ENCODE measurements at places on chromosomes 7 and 10.

- H3K27me3 ChIP-seq, result no peaks in the 10 kb centered on the region
- H3K27ac ChIP-seq, result no peak overlapping the region
- H3K36me3 ChIP-seq, result no peaks in the 10 kb centered on the region
- no peak for DNase-seq
- no peaks in the 10 kb centered on the region for H3K4me1 ChIP-seq
- H3K4me3 ChIP-seq, result no peak overlapping the region
Measured at GRCh38 chr10:36819781-36820180, 305.6 kb upstream of the ANKRD30A start.

DNA sequence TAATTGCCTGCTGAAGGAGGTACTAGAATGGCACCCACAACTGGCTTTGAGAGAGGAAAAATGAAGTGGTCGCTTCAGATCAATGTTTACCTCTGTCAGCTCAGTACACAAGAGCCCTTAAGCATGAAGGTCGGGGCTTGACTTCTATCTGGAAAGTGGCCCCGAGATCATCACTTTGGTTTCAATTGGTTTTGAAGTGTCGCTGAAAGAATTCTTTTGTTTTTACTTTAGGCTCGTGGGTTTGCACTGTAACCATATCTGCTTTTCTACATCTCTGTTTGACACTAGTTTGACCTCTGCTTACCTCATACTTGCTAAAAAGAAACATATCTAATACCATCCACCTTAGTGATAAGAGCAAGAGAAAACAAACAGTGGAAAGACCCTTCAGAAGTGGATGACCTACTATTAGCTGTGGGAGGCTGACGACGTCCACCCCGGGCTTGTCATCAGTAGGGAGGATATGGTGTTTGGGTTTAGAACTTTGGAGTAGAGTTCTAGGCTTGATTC, 361.8 kb downstream of the GATA3 start:
- H3K4me3 ChIP-seq, result no peak overlapping the region
- no peak for DNase-seq
- no peaks in the 10 kb centered on the region for H3K27me3 ChIP-seq
- H3K4me1 ChIP-seq, result peaks cover 24% of the 10 kb centered on the region

- peak overlapping the region; percentile 21 for H3K27ac ChIP-seq
- H3K4me1 ChIP-seq, result peaks cover 5% of the 10 kb centered on the region
- no peak for DNase-seq
- no peak overlapping the region for H3K4me3 ChIP-seq
Measured at GRCh38 chr10:62019685-62020359, 118.3 kb downstream of the ARID5B start.

GRCh38 chr7:38411404-38411803, 138.0 kb upstream of the TARP start:
- no peaks in the 10 kb centered on the region for H3K4me1 ChIP-seq
- no peak overlapping the region for H3K27ac ChIP-seq
- DNase-seq, result no peak
- no peaks in the 10 kb centered on the region for H3K36me3 ChIP-seq

GRCh38 chr10:10500937-10501336, 516.7 kb upstream of the CELF2 start:
- H3K36me3 ChIP-seq, result no peaks in the 10 kb centered on the region
- H3K4me3 ChIP-seq, result no peak overlapping the region
- no peaks in the 10 kb centered on the region for H3K27me3 ChIP-seq
- H3K4me1 ChIP-seq, result no peaks in the 10 kb centered on the region
- no peak overlapping the region for H3K27ac ChIP-seq

GRCh38 chr7:42143711-42144600, 93.1 kb downstream of the GLI3 start:
- no peak overlapping the region for H3K27ac ChIP-seq
- no peaks in the 10 kb centered on the region for H3K27me3 ChIP-seq
- no peak overlapping the region for H3K4me3 ChIP-seq
- H3K4me1 ChIP-seq, result peaks cover 2% of the 10 kb centered on the region
- no peak for DNase-seq

DNA sequence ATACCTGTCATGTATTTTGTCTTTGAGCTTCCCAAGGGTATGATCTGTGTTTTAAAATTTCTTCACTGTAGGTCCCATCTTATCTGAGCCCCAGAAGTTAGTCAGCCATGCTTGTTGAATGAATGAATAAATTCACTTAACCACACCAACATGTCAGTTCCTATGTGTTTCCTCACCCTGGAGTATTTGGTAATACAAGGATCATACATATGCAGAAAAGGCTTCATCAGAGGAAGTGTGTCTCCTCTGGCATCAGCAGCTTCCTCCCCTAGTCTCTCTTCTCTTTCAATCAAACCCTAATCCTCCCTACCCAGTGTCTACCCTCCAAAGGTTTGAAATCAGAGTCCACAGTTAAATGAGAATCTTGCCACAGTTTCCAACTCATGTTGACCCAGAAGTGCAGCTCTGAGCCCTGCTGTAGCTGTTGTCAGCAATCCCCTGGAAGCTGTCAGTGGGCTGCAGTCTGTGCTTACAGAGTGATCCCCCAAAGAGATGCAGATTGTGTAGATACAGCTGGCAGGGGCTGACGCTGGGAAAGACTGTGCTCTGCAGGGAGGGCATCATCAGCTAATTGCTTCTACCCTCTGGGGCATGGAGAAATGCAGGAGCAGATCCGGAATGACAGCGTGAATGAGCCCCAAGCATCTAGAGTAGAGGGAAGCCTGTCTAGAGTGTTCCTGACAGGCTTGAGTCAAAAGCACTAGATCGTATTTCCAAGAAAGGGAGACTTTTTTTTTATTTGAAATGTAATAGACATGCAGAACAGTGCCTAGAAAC, 105.0 kb upstream of the WDR11 start:
- no peaks in the 10 kb centered on the region for H3K27me3 ChIP-seq
- no peak overlapping the region for H3K27ac ChIP-seq
- no peaks in the 10 kb centered on the region for H3K36me3 ChIP-seq
- H3K4me3 ChIP-seq, result no peak overlapping the region

GRCh38 chr10:110774069-110775019, 97.4 kb upstream of the PDCD4 start:
- H3K27me3 ChIP-seq, result no peaks in the 10 kb centered on the region
- H3K27ac ChIP-seq, result no peak overlapping the region
- peak; percentile 89 for DNase-seq
- H3K4me1 ChIP-seq, result no peaks in the 10 kb centered on the region
- H3K36me3 ChIP-seq, result no peaks in the 10 kb centered on the region

DNA sequence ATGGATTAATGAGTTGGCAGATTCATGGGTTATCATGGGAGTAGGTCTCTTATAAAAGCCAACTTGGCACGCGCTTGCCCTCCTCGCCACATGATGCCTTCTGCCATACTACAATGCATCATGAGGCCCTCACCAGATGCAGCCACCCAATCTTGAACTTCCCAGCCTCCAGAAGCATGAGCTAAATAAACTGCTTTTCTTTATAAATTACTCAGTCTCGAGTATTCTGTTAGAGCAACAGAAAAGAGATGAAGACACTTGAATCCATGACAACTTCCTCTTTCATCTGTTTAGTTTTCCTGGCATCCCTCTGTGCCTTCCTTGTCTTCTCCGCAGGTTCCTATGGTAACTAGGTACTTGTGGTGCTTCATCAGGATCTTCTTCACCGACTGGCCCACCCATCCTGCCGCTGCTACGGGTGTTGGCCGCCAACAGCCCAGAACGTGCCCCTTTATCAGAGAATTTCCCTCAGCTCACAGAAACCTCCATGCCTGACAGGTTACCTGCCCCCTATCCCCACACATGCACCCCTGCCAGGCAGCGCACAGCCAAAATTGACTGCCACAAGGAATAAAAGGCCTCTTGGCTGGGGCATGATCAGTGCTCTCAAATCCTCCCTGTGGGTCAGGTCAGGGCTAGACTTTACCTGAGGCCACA, 28.0 kb upstream of the PPIF start:
- H3K27ac ChIP-seq, result no peak overlapping the region
- peaks cover 9% of the 10 kb centered on the region for H3K4me1 ChIP-seq
- no peak for DNase-seq
- H3K4me3 ChIP-seq, result no peak overlapping the region
- peaks cover 11% of the 10 kb centered on the region for H3K36me3 ChIP-seq

GRCh38 chr7:45347804-45348203, 190.2 kb downstream of the RAMP3 start:
- no peak overlapping the region for H3K4me3 ChIP-seq
- no peaks in the 10 kb centered on the region for H3K36me3 ChIP-seq
- DNase-seq, result peak; percentile 82
- peak overlapping the region; percentile 76 for H3K27ac ChIP-seq

- no peak for DNase-seq
- H3K36me3 ChIP-seq, result peaks cover 43% of the 10 kb centered on the region
- H3K27me3 ChIP-seq, result no peaks in the 10 kb centered on the region
- H3K4me1 ChIP-seq, result no peaks in the 10 kb centered on the region
- H3K4me3 ChIP-seq, result no peak overlapping the region
- no peak overlapping the region for H3K27ac ChIP-seq
Measured at GRCh38 chr7:76000566-76000965, 6.2 kb upstream of the TMEM120A start.

DNA sequence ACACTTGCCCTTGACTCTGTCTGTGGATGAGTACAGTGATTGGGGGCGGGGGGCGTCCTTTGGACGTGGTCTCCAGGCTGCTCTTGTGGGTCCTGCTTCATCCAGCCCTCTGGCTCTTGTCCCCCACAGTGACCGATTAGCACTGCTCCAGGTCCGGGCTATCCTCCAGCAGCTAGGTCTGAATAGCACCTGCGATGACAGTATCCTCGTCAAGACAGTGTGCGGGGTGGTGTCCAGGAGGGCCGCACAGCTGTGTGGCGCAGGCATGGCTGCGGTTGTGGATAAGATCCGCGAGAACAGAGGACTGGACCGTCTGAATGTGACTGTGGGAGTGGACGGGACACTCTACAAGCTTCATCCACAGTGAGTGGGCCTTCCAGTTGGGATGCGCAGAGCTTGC, 18.3 kb downstream of the TACR2 start:
- no peak for DNase-seq
- H3K4me3 ChIP-seq, result no peak overlapping the region
- no peaks in the 10 kb centered on the region for H3K4me1 ChIP-seq
- H3K27me3 ChIP-seq, result no peaks in the 10 kb centered on the region

GRCh38 chr10:16945593-16945992, 128.4 kb upstream of the RSU1 start:
- H3K27ac ChIP-seq, result no peak overlapping the region
- H3K27me3 ChIP-seq, result no peaks in the 10 kb centered on the region
- H3K4me3 ChIP-seq, result no peak overlapping the region

DNA sequence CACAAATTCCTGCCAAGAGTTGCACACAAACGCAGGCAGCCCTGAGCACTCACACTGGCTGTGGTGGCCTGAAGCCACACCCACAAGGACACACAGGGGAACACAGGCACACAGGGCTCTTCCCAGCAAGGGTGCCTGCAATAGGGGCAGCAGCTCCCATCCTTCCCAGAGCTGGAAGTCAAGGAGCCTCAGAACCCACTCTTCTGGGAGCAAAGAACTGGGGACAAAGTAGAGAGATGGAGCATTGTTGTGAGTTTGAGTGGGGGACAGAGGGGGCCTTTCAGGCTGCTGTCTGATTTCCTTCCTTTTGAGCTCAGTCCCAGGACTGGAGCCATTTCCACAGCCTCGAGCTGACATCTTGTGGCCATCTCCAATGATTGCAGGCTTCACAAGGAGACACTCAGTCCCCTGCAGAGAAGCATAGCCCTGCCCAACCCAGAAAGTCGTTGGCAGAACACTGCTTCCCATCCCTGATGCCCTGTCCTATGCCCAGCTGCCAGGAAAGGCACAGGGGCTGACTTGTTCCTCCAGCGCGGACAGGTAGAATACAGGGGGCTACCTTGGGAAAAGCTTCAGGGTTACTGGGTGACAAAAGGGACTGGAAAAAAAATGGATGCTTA, 34.4 kb upstream of the SLF2 start:
- H3K36me3 ChIP-seq, result no peaks in the 10 kb centered on the region
- H3K4me3 ChIP-seq, result no peak overlapping the region
- no peaks in the 10 kb centered on the region for H3K27me3 ChIP-seq
- peaks cover 5% of the 10 kb centered on the region for H3K4me1 ChIP-seq
- DNase-seq, result peak; percentile 75
- H3K27ac ChIP-seq, result no peak overlapping the region
